AG10803 (cell line): ENCODE measurements at places on chromosomes 12 and 14.

- DNase-seq, result no peak
These were observed 7.0 kb downstream of the PTPN11 start for GRCh38 chr12:112425582-112426382.

GRCh38 chr12:108356835-108357806 is 18.0 kb upstream of the CMKLR1 start:
- no peak for DNase-seq

- peak; percentile 48 for DNase-seq
These were observed 35.6 kb downstream of the GCH1 start for GRCh38 chr14:54867011-54867410.

- DNase-seq, result no peak
These were observed 38.4 kb downstream of the FRS2 start for GRCh38 chr12:69508621-69509020.

- no peak for DNase-seq
These were observed 1832.8 kb upstream of the FLRT2 start for GRCh38 chr14:83697099-83697498.

DNA sequence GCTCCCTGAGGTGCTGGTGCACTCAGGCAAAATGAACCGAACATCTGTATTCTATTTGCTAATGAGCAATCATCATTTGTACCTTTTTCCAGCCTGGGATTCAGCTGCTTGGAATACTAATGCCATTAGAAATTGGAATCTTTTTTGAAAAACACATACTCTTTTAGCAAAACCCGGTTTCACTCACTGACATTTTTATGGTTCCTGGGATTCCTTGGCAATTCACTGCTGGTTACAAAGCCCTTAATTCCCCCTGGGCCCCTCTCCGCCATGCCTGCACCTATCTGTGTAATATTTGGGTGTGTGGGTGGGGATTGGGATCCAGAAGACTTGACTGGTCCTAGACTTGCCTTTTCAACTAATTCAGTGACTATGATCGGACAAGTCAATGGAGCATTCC is 199.1 kb downstream of the FOXN3 start:
- peak; percentile 25 for DNase-seq

- no peak for DNase-seq
These were observed 200.6 kb upstream of the TBX3 start for GRCh38 chr12:114884575-114884974.

GRCh38 chr12:109447482-109447881 is 29.6 kb downstream of the KCTD10 start:
- DNase-seq, result no peak

DNA sequence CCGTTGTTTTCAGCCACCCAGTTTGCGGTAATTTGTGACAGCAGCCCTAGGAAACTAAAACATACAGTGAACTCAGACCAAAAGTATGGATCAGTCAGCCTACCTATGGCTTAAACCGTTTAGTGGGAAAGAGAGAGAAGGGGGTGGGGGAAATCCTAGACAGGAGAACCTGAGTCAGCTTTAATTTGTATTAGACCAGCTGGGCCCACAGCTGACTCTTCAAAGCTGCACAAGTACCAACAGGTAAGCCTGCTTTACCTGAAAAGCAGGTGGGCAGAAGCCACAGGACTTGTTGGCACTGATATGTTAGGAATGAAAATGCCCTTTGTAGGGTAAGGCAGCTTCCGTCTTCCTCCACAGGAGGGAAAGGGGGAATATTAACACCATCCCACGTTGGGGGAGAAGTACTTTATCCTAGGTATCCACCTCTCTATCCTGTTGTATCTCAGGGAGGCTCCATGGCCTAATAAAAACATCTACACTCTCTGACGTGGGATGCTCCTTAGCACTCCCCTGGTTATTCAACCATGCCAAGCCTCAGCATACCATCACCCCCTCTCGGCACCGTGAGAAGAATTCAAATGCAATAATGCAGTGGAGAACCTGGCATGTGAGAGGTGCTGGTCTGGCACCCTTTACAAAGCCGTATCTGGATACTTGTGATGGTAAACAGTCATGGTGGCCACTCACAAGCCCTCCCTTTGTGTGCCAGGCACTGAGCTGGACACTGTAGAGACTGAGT is 70.3 kb downstream of the STON2 start:
- DNase-seq, result no peak

DNA sequence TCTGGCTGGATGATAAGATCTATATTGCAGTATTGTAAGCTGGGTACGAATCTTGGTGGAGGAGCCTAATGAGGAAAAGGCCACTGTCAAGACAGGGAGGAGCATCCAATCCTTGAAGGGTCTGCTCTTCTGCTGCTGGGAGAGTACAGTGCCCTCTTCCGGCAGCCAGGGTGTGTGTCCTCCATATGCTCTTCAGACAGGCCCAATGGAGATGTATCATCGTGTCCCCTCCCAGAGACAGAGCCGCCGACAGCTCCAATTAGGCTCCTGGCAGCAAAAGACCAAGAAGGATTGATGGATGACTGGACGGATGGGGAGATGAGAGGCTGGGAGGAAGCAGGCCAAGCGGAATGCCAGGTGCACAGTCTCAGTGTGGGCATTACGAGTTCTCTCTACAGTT is 51.6 kb upstream of the PIWIL1 start:
- DNase-seq, result no peak

DNA sequence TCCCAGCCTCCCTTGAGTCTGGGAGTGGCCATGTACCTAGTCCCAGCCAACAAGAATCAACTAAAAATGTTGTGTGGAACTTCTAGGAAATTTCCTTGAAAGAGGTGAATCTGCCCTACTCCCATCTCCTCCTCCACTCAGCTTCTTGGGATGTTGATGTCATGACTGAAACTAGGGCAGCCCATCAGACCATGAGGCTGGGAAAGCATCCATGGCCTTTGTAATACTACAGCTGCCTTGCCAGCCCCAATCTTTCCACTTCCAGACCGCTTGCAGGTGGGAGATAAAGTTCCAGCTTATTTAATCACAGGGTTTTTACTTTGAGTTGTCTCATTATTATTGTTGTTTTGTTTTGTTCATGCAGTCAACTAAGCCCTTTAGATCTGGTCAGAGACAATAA is 170.3 kb upstream of the LMNTD1 start:
- peak; percentile 40 for DNase-seq

DNA sequence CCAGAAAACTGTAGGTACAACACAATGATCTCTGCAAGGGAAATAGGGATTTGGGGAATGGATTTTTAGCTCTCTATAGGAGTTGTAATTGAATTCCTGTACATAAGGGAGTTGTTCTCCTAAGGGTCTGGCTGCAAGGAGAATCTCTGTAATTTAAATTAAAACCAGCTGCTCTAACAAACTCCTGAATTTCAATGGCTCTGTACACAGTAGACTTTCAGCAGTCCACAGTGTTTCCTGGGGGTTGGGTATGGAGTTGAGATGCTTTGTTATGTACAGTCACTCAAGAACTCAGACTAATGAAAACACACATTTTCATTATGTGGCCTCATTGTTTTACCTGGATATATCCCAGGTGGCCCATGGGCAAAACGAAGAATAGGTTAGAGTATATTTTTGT is 93.2 kb downstream of the NAV3 start:
- DNase-seq, result peak; percentile 73

GRCh38 chr12:125070661-125071390 is 5.6 kb downstream of the AACS start:
- no peak for DNase-seq

- DNase-seq, result no peak
These were observed 18.6 kb upstream of the GARIN2 start for GRCh38 chr14:67170660-67171059.

GRCh38 chr14:77603654-77604255 is 12.7 kb downstream of the SPTLC2 start:
- DNase-seq, result no peak

DNA sequence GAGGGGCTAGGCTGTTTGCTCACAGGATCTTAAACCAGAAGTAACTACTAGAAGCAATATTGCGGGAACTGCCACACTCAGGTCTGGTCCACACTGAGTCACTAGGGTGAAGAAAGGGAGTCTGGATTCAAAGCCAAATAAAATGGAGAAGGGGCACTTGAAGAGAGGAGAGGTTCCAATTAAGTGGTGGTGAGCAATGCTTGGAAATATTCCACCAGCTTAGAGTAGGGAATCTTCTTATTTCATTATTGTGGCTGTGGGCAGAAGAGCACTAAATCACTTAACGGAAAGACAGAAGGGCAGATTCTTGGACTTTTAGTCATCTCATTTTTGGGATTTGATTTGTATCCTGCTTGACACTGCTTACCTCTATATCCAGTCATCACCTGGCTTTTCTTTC is 48.6 kb upstream of the PPP1R12A start:
- peak; percentile 97 for DNase-seq

- no peak for DNase-seq
These were observed 40.8 kb downstream of the ANO6 start for GRCh38 chr12:45256721-45257120.

- DNase-seq, result peak; percentile 37
These were observed 1.7 kb upstream of the SELPLG start for GRCh38 chr12:108635201-108635996.

DNA sequence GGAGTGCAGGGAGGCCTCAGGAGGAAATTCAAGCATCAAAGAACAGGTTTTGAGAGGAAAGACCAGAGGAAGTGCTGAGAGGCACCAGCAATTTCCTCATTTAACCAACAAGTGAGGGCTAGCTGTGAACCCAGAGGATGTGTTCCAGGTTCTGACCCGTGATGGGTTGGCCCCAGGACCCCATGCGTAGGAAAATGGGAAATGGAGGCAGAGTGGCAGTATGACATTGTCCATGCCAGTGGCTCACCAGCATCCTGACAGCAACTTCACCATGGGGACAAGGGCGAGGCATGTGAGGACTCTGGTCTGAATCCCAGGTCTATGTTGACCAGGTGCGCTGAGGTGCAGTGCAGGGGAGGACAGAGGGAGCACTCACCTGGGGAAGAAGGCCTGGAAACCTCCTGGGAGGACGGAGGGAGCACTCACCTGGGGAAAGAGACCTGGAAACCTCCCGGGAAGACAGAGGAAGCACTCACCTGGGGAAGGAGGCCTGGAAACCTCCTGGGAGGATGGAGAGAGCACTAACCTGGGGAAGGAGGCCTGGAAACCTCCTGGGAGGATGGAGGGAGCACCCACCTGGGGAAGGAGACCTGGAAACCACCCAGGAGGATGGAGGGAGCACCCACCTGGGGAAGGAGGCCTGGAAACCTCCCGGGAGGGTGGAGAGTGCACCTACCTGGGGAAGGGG is 6.7 kb upstream of the CACNA2D4 start:
- no peak for DNase-seq

- DNase-seq, result no peak
These were observed 375.7 kb downstream of the NELL2 start for GRCh38 chr12:44500423-44500822.

- DNase-seq, result no peak
These were observed 193.4 kb upstream of the NOVA1 start for GRCh38 chr14:26791117-26791806.

DNA sequence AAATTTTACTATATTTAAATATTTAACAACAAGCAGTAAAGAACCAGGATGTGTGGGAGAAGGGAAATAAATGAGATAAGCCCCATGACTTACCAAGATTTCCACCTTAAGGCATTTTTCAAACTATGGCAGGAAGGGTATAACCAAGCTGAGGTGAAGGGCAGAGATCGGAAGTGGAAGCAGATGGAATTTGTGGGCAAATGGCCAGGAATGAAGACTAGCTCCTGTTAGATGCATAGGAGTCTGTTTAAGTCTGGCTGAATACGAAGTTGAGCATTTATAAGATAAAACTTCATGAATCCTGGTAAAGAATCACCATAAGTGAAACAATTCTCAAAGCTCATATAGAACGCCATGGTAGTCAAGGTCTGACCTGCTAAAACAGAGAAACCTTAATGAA is 163.5 kb downstream of the DIO2 start:
- peak; percentile 1 for DNase-seq

- no peak for DNase-seq
These were observed 4.5 kb downstream of the ABCB9 start for GRCh38 chr12:122961531-122962329.

DNA sequence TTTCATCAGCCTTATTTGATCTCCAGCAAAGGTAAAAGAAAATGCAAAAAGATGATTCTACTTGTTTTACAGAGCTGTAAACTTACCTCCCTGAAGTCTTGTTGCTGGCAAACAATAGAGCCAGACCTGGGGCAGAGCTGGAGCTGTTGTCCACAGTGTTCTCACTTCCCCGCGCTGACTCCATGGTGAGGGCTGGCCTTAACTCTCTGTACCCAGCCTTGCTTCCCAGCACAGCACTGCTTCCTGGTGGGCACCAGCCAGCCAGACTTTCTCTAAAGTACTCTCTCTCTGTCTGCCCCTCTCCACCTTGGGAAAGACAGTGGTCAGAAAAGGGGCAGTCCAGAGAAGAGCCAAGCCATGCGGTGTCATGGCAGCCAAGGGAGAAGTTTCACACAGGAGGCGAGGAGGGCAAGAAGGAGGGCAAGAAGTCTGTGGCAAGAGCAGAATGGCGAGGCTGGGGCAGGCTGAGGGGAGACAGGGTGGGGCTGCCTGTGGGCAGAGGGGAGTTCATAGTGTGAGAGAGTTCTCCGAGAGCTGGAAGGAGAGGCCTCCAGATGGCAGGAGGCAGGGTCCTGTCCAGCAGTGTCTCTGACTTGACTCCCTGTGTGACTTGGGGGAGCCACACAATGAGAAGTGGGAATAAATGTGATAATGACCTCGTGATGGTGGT is 9.3 kb downstream of the EVL start:
- DNase-seq, result no peak

DNA sequence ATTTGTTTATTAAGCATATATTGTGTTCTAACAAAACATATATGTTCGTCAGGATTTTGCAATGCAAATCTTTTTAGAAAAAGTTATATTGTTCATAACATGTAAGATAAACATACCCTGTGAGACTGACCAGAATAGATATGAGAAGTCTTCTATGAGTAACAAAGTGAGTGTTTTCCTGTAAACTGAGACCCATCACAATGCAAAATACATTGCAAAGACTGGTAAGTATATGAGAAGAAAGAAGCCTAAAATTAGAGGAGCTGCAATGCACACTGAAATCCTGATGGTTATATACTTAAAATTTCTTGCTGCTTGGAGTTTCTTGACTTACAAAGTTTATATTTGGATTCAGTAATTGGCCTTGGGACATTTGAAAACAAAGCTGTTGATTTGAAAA is 6.0 kb downstream of the HMGA2 start:
- no peak for DNase-seq

- peak; percentile 63 for DNase-seq
These were observed 35.7 kb downstream of the SSH1 start for GRCh38 chr12:108821407-108822397.

GRCh38 chr14:103547455-103547940 is 15.0 kb downstream of the BAG5 start:
- DNase-seq, result no peak

DNA sequence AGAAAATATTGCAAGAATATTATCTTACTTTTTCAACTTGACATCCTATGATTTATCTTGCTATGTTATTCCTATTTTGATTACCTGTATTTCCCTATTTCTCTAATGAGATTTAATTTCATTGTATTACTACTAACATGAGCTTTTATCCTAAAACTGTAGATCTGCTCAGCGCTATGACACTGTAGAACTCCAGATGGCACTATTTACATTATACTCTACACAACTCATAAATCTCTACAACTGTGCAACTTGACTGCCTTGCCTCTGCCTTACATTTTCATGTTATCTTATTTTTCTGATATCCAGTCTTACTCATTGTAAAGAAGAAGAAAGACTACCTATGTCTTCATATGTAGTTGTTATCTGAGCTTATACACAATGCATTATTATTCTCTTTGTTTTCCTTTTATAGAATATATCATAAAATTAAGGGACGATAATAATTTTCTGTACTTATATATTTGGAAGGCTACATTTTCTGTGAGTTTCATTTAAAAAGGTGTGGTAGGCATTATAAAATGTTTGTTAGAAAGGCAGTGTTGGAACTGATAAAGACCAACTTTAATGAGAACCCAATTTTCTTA is 24.1 kb downstream of the NUP37 start:
- DNase-seq, result peak; percentile 25

GRCh38 chr12:111741235-111741812 is 25.4 kb upstream of the ALDH2 start:
- no peak for DNase-seq
